ENCODE measurements at places on chromosomes 13 and 19.

DNA sequence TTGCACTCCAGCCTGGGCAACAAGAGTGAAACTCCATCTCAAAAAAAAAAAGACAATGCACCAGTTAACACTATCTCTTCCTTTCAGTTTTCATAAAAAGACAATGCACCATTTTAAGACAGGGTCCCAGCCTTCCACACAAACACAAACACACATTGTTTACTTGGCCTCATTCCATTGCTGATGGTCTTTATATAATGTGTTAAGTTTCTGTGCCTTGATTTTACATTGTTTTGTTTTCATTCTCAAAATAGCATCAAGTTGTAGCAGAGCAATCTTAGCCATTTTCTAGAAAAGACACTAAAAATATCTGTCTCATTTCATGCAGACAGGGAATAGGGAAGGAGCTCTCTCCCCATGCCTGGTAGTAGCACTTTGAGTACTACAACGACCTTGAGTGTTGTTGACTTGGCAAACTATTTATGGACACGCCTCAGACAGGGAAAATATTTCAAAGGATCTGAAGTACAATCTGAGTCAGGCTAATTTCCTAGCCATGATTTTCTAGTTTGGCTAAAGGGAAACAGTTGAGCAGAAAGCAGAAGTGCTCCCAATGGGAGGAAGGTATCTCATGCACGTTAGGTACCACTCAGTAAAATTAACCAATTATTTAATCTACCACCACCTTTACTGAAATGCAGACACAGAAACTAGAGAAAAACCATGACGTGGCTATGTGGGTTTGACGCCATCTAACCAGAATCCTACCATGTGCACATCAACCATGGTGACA lies 120.6 kb downstream of the ABCC4 start:
- no peak for DNase-seq

- no peak for DNase-seq
Measured at GRCh38 chr13:22232186-22232585, 561.3 kb downstream of the FGF9 start.

- peak; percentile 33 for DNase-seq
Measured at GRCh38 chr19:3687774-3688706, 12.2 kb downstream of the PIP5K1C start.

DNA sequence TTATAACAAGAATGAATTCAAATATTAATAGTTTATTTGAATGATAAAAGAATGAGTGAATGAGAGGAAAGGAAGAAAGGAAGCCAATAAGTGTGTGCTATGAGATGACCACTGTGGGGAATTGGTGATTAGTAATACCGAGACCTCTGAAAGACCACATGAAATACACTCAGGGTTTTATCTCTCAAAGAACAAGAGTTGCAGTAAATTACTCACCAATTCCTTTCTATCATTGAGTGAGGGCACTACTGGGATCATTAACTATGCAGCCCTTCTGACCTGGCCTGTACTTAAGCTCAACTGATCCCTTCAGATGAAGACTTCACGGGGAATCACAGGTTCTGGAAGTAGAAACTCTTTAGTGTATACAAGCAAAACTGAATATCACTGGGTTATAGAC lies 1636.1 kb downstream of the SLITRK5 start:
- no peak for DNase-seq

DNA sequence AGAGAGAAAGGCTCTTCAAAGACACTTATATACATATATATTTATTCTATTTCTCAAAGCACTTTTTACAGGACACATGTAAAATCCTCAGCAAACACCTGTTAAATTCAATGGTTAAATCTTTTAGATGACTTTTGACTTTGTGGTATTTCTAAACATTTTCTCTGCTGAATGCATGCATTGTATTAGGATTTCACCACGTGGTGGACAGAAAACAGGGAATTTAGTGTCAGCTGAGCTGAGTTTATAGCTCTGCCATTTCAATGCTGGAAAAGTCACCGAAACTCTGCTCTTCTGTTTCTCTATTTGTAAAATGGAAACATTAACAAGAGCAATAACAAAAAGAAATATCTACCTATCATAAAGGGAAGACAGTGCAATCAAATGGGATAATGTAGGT lies 375.6 kb downstream of the ENOX1 start:
- DNase-seq, result no peak

- DNase-seq, result no peak
Measured at GRCh38 chr13:41552031-41552430, 94.7 kb downstream of the RGCC start.

DNA sequence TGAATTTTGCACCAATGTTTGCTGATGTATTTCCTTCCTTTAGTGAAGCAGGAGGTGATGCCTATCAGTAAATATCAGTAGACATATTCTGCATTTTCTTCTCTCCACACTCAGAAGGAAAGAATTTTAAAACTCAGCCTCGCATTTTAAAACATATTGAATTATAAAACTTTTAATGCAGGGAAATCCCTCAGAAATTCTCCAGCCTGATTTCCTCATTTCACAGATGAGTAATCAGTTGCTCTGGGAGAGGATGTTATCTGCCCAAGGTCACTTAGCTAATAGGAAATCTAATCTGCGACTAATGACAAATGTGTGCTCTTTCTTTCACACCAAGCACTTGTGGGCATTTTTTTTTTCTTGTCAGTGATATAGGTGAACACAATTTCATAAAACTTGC lies 320.6 kb downstream of the ITGBL1 start:
- no peak for DNase-seq

DNA sequence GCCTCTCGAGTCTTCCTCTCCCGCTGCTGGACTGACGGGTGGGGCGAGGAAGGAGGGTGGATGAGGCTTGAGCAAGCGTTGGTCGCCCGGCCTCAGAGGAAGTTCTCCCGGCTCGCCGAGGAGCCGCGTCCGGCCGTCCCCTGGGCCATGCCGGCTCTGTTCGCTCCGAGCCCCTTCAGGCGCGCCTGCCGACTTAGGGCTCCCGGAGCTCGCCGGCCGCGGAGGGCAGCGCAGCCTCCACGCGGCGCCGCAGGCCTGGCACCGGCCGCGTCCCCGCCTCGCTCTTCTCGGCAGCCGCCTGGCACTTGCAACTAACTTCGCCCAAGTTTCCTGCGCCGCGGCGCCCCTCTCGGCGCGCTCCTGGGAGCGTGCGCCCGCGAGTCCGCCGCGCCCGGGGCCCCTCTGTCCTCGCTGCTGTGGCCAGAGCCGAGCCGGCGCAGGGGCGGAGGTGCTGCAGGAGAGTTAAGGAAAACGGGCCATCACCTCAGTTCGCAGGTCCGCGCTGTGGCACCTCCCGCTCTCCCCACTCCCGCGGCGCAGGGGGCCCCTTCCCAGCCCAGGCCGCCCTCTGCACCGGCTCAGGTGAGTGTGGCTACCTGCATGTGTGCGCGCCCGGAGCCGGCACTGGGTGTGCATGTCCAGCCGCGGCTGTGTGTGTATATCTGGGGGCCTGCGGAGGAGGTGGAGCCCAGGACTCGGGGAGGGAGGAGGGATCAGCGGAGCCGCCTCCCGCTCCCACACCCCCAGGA lies 641 bp upstream of the SOX21 start:
- no peak for DNase-seq

DNA sequence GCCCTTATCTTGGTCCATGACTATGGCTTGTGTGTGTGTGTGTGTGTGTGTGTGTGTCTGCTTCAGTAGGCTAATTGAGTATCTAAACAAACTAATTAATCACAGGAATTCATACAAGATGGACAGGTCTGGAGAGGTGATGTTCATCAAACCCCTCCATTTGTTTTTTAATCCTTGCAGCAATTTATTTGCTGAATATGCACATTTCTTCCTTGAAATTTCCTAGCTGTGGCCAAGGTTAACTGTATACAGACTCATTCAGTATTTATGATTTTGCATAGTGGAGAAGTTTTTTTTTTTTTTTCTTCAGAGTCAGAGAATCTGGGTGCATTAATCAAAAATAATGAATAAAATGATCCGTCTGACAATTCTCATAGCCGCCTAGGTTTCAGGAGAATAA lies 74.7 kb upstream of the TSHZ3 start:
- no peak for DNase-seq

GRCh38 chr19:51687791-51688670 lies 5.1 kb upstream of the SPACA6 start:
- no peak for DNase-seq

DNA sequence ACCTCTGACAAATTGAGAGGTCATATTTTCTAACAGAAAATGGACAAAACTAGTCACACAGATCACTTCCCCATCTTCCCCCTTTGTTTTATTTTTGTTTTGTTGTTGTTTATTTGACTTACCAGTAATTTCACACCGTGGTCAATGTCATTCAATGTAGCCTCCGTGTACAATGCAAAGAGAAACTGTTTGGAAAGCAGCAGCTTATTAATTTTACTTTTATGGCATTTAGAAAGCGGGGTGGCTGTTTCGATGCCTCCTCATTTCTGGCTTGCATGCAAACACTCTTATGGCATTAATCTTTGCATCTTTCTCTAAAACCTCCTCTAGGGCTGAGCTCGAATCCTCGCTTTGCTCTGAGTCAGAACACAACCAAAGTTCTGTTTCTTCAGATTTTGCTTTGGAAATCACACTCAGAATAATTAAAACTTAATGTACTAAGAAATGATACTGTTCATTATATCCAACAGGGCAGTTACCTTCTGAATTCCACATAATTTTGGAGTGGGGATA lies 77.0 kb downstream of the ZNF536 start:
- no peak for DNase-seq

DNA sequence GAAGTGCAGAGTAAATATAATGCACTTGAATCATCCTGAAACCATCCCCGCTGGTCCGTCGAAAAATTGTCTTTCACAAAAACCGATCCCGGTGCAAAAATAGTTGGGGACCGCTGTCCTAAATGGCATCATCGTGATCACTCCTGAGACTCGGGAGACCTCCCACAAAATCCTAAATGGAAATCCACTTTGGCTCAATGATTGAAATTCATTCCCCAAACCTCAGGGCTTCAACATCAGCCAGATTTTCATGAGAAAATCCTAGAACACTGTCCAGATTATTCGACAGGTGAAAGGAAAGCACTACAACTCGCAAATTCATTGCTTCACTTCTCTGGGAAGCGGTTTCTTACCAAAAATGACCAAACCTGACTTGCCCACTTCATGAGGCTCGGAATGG lies 335.3 kb upstream of the ZNF507 start:
- no peak for DNase-seq

DNA sequence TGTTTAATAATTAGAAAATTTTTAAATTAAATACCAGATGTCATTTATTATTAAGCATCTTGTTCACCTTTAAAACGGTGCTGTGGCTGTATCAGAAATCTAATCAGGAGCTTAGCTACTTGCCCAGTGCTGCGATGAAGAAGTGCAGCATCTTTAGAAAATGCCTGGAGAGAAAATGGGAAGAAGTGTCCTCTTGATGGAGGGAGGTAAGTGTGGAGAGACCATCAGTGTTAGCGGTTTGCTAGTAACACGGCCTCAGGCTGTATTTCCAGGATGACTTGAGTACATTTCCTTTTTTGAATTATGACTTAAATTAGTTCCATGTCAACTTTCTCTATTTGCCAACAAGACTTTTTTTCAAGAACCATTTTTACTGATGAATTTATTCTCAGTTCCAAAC lies 74.1 kb downstream of the SHISA2 start:
- DNase-seq, result no peak

Data from stimulated activated CD4-positive, alpha-beta T cell treated with anti-CD3 and anti-CD28 coated beads, Interleukin-4, amount 100 ng/mL, for 24 hours (primary cell).